ENCODE measurements at places on chromosomes 7 and 10. TPM values are rescaled to one million over a fixed set of nuclear protein-coding genes. Genes with fewer than 3 reads are reported as not detected.

Gene CYP2C8
- not detected for total RNA-seq

Gene JAKMIP3
- 0.65 TPM for total RNA-seq

DNA sequence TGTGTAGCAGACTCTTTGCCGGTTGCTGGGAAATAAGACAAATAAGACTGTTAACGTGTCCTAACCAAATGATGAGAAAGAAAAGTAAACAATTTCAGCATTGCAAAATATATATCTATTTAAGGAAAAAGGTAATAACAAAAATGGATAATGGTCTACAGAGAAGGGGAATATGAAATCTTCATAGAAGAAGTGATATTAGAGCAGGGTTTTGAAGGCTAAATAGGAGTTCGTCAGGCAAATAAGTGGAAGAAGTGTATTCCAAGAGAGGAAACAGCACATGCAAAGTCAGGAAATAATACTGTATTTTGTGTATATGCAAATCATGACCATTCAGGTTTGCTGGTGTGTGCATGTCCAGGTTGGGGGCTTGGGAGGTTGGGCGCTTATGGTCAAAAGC, 55.3 kb upstream of the OSBPL3 start:
- H3K27me3 ChIP-seq = peaks cover 10% of the 10 kb centered on the region
- H3K27ac ChIP-seq = no peak overlapping the region
- no peaks in the 10 kb centered on the region for H3K4me1 ChIP-seq
- no peak overlapping the region for H3K4me3 ChIP-seq
- DNase-seq = no peak
- H3K36me3 ChIP-seq = no peaks in the 10 kb centered on the region

- DNase-seq = no peak
- H3K4me1 ChIP-seq = peaks cover 4% of the 10 kb centered on the region
- no peaks in the 10 kb centered on the region for H3K36me3 ChIP-seq
Measured at GRCh38 chr10:132462463-132463332, 65.7 kb downstream of the PWWP2B start.

GRCh38 chr7:43568529-43568928, 14.4 kb upstream of the STK17A start:
- peaks cover 7% of the 10 kb centered on the region for H3K27me3 ChIP-seq
- no peak overlapping the region for H3K4me3 ChIP-seq
- no peak for DNase-seq
- H3K27ac ChIP-seq = no peak overlapping the region
- H3K36me3 ChIP-seq = no peaks in the 10 kb centered on the region

- H3K36me3 ChIP-seq = no peaks in the 10 kb centered on the region
- no peak overlapping the region for H3K4me3 ChIP-seq
- no peaks in the 10 kb centered on the region for H3K27me3 ChIP-seq
- no peak overlapping the region for H3K27ac ChIP-seq
- H3K4me1 ChIP-seq = no peaks in the 10 kb centered on the region
Measured at GRCh38 chr7:152969335-152969734, 209.8 kb downstream of the ACTR3B start.

- no peak overlapping the region for H3K4me3 ChIP-seq
- DNase-seq = no peak
- H3K36me3 ChIP-seq = no peaks in the 10 kb centered on the region
- H3K27me3 ChIP-seq = no peaks in the 10 kb centered on the region
- H3K27ac ChIP-seq = peak overlapping the region; percentile 2
Measured at GRCh38 chr10:2985729-2986232, 81.6 kb upstream of the PFKP start.

- peak overlapping the region; percentile 84 for H3K4me3 ChIP-seq
- H3K27me3 ChIP-seq = no peaks in the 10 kb centered on the region
- peaks cover 3% of the 10 kb centered on the region for H3K36me3 ChIP-seq
- peak overlapping the region; percentile 95 for H3K27ac ChIP-seq
- peaks cover 26% of the 10 kb centered on the region for H3K4me1 ChIP-seq
Measured at GRCh38 chr10:101031796-101032636, 982 bp downstream of the SFXN3 start.
